Cardiac fibroblast (primary cell): ENCODE measurements at places on chromosomes 1 and 21.
A peak's percentile ranks its signal among the peaks of the same experiment; 100 is the strongest.

GRCh38 chr1:201422436-201423030 lies 1.0 kb upstream of the TNNI1 start:
- DNase-seq = no peak

DNA sequence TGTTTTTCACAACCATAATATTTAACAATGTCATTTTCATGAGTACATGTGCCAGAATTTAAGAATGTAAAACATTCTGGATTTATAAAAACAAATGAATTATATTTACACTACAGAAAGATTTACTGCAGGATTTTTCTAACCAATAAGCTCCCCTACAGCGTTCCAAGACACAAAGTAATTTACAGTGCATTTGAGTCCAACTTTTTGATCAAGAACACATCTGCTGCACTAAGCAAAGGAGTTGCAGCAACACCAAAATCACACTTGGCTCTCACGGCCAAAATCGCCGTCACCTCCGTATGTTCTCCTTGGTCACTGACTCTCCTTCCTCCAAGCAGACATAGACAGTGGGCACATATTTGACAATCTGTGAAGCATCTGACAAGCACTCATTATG lies 7.7 kb downstream of the VPS26C start:
- DNase-seq = no peak

DNA sequence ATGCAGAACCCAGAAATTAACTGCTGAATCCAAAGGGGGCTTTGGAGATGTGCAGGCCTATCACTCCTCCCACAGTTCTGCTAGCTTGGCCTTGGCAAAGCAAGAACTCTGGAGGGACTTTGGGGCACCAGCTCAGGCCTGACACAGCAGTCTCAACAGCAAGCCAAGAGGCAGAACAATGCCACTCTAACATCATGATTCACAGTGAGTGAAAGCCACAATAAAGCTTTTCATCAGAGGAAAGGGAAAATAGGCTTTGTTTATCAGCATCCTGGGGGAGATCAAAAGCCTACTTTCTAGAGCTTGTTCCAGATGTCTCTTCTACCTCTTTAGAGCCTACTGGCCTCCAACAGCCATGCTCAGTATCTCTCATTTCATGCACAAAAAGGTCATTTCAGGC lies 283.4 kb downstream of the KCNH1 start:
- DNase-seq = no peak

GRCh38 chr1:207885129-207886032 lies 25.5 kb downstream of the CD34 start:
- peak; percentile 94 for DNase-seq

DNA sequence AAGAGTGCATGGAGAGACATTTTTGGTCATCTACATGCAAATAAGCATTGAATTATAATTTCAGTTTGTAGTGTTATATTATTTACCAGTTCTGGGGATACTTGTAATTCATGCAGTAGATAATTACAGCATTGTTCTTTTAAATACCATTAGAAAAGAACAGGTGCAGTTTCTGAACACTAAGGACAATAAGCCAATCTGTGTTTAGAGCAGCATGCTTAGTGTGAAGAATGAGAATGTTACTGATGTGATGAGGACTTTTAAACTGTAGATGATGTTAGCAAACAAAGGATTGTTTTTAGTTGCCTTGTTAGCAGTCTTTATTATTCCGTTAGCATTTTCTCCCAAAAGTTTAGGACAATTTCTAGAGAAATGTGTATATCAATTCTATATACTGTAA lies 348.3 kb downstream of the BRINP3 start:
- no peak for DNase-seq

- DNase-seq = no peak
These were observed 58.9 kb upstream of the ADARB1 start for GRCh38 chr21:45015469-45015860.

DNA sequence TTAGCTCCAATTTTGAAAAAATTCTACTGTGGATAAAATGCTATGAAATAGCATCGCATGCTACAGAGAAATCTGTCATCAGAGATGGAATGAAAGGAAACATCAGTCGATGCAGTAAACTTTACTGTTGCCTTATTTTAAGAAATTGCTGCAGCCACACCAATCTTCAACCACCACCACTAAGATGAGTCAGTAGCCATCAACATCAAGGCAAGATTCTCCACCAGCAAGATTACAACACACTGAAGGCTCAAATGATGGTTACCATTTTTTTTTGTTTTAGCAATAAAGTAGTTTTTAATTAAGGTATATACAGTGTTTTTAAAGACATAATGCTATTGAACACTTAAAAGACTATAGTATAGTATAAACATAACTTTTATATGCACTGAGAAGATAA lies 95.6 kb upstream of the JUN start:
- DNase-seq = no peak

- DNase-seq = peak; percentile 18
These were observed 19.8 kb downstream of the KMO start for GRCh38 chr1:241551759-241552638.

DNA sequence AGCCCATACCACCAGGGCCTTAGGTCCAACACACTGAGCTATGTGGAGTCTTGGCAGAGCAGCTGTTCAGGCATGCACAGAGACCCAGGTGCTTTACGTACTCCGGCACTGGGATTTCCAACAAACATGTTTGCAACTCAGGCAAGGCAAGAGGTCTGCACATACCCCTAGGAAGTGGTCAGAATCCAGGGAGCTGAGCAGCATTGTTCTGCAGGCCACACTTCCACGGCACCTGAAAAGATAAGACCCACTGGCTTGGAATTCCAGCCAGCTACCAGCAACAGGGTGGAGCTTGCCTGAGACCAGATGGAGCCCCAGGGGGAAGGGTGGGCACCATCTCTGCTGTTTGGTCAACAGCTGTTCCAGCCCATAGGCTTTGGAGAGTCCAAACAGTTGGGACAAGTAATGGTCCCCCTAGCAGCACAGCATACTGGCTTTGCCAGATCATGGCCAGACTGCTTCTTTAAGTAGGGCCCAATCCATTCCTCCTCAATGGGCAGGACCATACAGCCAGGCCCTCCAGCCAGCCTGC lies 51.7 kb upstream of the LRRC8B start:
- DNase-seq = no peak

DNA sequence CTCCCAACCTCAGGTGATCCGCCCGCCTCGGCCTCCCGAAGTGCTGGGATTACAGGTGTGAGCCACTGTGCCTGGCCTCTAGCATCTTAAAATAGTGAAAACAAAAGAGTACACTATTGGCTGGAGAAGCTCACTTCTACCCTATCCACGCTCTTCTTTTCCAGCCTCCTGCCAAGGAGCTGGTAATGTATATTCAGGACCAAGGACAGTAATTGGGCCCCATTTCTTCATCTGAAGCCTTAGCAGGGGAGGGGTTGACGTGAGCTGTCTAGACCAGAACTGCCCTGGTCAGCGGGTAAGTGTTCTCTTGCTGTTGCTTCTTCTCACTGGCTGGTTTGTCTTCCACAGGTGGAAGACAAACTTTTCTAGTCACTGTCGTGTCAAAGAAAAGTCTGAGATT lies 70.2 kb downstream of the DNM3 start:
- peak; percentile 15 for DNase-seq

DNA sequence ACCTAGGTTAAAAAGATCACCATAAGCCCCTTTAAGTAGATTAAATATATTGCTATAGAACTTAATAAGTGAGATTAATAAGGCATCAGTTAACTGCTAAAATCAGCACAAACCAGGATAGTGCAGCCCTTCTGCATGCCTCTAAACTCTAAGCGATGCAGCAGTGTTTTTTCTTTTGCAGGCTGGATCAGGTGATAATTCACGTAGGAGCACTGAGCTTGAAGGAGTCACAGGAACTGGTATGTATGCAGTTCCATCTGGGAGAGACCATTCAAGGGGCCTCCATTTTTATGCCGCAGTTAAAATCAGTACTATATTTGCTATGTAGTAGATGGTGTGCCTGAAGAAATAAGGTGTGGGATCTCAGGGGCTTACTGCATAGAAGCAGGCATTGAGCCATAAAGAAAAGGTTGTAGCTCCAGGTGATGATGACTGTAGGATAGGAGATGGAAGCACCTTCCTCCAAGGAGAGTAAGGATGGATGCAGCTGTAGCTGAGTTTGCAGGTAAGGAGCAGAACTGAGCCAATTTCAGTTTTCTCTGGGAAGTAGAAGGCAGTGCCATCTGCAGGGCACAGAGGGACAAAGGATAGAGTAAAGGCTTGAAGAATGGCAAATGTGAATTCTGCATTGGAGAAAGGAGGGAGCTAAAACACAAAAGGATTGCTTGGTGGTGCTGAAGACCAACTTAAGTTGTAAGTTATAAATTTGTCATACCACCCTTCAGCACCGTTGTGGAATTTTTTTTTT lies 22.6 kb downstream of the NPL start:
- no peak for DNase-seq

DNA sequence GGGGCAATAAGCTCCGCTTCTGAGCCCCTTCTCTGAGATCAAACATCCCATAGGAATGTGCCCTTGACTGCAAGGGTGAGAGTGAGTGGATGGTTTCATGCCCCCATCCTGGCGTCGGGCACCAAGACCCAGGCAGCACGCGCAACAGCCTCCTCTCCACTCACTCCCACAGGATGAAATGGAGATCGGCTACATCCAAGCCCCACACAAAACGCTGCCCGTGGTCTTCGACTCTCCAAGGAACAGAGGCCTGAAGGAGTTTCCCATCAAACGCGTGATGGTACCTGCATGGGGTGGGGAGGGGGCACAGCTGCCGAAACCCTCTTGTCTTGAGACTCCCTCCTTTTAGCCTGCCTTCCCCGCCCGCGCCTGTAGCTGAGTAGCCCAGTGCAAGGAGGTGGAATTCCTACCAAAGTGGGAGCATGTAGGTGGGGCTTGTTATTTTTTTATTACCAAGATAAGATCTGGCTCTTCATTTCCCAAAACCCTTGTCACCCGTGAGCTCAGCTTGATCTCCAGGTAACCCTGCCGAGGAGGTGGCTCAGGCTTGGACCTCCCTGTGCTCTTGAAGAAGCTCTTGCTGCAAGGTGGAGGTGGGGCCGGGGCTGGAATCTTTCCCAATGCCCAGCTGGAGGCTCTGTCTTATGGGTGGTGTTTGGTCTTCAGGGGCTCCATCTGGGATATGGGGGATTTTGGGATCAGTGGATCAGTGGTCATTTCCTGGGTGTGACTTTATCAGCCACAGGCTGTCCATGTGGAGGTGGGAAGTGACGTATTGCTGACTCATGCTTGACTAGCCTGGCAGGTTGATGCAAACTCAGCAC lies 24.0 kb upstream of the PADI6 start:
- DNase-seq = peak; percentile 79

DNA sequence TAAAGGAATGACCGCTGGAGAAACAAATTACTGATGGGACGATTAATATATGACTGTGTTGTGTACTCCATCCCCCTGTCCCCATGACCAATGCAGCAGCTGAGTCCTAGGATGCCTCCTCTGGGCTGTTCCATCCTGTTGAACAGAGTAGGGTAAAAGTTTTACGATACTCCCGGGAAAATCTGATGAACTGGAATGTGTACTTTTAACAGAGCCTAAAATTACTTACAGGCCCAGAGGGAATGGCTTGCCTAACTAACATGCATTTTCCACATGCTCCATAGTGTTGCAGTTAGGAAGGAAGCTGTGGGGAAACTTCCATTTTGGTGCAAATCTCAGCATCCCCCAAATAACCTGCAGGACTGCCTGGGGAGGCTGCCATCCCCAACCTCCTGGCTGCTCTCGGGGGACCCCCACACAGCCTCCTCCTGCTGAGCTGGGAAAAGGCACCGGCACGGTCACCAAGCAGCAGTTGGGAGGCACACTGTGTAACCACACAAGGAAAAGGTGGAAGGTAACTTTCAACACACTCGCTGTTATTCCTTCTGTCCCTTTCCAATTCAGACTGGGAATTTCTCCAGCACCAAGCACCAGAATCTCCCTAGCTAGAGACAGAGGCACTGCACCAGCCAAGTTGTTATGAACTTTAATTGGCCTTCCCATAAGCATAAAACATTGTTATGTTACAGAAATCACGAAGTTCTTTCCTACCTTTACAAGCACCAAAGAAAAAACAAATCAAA lies 97.2 kb downstream of the BCAR3 start:
- DNase-seq = peak; percentile 49

GRCh38 chr21:34560609-34561008 lies 48.6 kb upstream of the KCNE1 start:
- DNase-seq = no peak

- no peak for DNase-seq
These were observed 203.2 kb downstream of the HIVEP3 start for GRCh38 chr1:41715441-41716095.

DNA sequence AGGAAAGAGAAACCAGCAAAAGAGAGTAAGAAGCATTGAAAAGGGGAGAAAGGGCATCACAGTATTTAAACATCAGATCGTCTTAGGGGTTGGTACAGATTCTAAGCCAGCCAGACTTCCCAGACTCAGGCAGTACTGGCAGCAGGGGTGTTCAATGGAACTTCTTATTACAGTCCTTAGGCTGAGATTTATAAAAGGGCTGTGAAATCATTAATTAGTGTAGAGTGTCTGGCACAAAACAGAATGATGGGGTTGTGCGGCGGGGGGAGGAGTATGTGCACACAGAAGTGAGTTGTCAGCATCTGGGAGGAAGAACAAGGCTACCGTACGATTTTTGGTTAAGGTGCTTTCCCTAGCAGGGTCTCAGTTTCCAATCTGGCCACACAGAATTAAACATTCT lies 38.2 kb downstream of the ARHGEF11 start:
- DNase-seq = no peak

DNA sequence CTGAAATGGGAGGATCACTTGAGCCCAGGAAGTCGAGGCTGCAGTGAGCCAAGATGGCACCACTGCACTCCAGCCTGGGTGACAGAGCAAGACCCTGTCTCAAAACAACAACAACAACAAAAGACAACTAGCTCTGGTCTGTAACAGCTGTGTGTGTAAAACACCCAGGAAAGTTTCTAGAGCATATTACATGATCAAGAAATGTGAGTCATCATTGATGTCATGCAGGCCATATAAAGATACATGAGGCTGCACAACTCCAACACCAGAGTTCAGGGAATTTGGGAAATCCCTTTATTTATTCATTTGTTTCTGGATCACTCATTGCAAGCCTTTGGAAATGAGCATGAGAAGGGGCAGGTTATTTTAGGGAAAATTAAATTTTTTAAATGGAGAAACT lies 50.3 kb upstream of the CTPS1 start:
- DNase-seq = no peak

DNA sequence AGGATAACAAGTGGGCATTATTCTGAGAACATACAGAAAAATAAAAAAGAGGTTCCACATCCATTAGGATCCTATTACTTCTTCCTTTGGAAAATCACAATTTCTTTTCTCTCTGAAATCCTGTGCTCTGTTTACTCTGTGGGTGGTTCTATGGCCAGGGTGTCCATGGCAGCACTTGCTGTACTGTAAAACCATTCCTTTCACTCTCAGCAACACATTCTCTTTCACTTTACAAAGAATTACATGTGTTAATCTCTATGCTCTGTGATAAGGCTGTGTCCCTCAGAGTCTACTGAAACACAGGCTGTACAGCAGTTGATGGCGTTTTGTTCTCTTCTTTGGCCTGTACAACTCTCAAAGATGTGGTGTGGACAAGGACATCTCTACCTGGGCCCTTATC lies 524.1 kb downstream of the PTBP2 start:
- peak; percentile 74 for DNase-seq

GRCh38 chr1:192732787-192733186 lies 76.1 kb upstream of the RGS2 start:
- no peak for DNase-seq
